Midbrain (tissue), 1 donor: ENCODE measurements at places on chromosomes 16 and 17.
A peak's percentile ranks its signal among the peaks of the same experiment; 100 is the strongest.

GRCh38 chr16:81550432-81550808 lies 105.8 kb downstream of the CMIP start:
- DNase-seq: no peak

GRCh38 chr16:78749745-78750268 lies 650.4 kb downstream of the WWOX start:
- no peak for DNase-seq

DNA sequence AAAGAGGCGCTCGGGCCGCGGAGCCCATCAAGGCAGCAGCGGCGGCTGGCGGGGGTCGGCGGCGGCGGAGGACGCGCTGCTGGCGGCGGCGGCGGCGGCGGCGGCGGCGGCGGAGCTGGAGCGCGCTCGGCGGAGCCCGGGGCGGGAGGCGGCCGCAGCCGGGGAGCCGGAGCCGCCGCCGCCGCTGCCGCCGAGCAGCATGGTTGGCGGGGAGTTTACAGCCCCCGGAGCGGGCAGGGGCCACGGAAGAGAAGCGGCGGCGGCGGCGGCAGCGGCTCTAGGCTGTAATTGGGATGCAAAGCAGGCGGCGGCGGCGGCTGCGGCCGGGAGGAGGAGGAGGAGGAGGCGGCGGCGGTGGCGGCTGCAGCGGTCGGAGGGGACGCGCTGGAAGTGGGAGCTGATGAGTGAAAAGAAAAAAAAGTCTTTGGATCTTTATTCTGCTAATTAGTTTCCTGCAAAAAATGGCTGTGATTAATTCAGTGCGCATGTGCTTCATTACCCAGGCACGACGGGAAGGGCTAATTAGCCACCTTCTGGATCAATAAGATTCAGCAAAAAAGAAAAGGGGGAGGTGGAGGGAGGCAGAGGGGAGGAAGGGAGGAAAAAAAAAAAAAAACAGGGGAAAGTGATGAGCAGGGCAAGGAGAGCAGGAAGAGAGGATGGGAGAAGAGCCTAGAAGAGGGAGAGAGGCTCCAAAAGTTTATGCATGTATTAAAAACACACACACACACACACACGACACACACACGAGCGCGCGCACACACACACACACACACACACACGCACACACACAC lies 10.9 kb upstream of the ZFHX3 start:
- DNase-seq: peak; percentile 61

DNA sequence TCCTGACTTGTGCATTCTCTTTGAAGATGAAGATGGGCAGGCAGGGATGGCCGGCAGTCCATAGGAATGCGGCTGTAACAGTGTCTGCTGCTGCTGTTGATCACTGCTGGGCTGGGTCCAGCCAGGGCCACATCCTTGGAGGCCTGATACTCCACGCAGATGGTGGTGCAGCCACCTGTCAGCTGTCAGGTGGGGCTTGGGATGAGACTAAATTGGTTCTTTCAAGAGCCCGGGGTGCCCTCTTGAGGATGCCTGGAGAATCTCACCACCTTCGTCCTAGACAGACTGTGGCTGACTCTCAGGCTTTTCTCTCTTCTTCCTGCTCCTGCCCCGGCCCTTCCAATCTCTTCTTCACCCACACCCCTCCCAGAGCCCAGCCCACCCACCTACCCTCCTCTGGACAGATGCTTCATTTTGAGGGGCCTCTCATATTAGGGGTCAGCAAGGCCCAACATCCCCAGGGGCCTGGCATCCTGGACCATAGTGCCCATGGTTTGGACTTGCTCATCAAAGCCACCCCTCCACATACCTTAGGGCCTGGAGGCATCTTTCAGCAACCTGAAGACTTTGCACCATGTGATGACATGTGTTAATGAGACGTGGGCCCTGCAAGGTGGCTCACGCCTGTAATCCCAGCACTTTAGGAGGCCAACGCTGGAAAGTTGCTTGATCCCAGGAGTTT lies 19.1 kb downstream of the OSBPL7 start:
- peak; percentile 2 for DNase-seq
